ENCODE measurements at places on chromosomes 12 and 14.

GRCh38 chr12:9725213-9725870, 7.6 kb downstream of the CLECL1 start:
- DNase-seq = no peak

DNA sequence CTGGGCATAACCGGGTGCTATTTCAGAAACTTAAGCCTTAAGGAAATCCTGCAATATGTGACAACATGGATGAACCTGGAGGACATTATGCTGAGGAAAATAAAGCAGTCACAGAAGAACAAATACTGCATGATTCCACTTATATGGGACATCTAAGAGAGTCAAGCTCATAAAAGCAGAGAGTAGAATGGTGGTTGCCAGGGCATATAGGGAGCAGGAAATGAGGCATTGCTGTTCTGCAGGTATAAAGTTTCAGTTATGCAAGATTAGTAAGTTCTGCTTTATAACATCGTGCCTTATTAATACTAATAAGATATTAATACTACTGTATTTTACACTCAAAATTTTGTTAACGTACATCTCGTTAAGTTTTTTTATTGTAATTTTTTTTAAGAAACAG, 124.2 kb upstream of the ATF1 start:
- DNase-seq = no peak

GRCh38 chr14:74630881-74631690, 19.0 kb upstream of the LTBP2 start:
- DNase-seq = no peak

GRCh38 chr12:73072214-73072613, 800.0 kb downstream of the TRHDE start:
- no peak for DNase-seq

DNA sequence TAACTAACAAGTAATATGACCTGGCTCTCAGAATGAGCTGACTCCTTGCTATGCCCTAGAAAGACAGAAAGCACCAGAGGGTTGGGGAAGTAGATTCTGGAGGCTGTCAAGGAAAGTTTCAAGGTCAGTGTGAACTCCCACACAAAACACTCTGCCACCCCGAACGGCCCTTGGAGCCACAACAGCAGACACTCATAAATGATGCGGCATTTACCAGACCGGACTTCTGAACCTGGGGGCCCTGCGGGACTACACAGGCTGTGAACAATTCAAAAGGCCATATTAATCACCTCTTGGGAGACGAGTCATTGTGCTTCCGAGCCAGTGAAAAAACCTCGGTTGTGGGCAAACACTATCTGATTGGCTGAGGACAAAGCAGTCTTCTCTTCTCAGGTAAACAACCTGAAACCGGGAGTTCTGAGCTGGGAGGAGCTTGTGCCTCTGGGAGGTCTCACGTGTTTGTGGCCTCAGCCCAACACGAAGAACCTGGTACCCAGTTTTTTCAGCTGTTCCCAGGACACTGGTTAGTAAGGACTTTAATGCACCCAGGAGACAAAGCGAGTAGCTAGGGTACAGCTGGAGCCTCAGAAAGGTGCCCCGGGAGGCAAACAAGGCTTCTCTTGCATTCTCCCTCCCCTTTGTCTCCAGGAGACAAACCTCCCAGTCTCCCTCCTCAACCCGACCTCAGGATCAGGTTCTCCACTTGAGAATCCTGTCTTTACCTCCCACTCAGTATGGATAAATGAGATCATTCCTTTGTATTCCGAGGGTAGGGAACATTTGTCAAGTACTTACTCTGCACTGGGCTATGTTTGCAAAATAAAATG, 35.3 kb downstream of the VWF start:
- DNase-seq = no peak

DNA sequence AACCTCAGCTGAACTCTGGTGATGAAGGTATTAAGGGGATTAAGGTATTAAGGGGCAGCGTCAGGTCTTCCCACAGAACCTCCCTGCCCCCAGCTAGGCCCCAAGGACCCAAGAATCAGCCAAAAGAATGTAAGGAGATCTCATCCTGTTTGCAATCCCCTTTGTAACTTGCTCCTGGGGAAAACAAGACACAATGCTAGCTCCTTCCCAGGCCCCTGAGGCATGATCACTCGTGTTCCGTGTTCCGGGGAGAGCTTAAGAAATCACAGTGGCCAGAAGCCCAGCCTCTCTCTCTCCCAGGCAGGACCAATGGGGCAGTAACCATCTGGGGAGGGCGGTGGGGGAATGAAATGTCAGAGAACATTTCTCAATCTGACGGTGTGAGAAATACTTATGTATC, 33.2 kb downstream of the PIGH start:
- DNase-seq = no peak

DNA sequence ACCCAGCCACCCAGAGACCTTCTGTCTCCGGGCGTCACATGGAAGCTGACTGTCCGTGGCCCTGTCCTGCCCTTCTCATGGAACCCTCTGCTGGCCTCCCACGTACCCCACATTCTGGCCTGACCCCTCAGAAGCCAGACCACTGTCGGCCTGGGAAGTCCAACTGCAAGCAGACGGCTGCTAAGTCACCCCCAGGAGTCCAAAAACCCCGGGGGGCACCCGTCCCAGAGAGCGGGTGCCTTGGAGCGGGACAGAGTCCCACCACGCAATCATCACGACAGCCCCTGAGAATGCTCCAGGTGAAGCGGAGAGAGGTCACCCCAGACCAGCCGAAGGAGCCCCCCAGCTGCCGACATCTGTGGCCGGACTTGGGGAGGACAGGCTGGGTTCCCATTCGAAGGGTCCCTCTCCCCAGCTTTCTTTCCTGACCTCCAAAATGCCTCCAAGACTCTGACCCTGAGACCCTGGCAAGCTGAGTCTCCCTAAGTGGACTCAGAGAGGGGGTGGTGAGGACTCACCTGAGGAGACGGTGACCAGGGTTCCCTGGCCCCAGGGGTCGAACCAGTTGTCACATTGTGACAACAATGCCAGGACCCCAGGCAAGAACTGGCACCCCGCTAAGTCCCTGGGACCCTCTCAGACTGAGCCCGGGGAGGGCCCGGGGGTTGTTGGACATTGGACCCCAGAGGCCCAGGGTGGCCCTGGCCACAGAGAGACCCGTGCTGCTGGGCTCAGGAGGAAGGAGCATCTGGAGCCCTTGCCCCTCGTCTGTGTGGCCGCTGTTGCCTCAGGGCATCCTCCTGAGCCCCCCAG, 337.1 kb downstream of the TMEM121 start:
- DNase-seq = no peak

GRCh38 chr14:104020471-104020870, 65.0 kb upstream of the ASPG start:
- DNase-seq = no peak

DNA sequence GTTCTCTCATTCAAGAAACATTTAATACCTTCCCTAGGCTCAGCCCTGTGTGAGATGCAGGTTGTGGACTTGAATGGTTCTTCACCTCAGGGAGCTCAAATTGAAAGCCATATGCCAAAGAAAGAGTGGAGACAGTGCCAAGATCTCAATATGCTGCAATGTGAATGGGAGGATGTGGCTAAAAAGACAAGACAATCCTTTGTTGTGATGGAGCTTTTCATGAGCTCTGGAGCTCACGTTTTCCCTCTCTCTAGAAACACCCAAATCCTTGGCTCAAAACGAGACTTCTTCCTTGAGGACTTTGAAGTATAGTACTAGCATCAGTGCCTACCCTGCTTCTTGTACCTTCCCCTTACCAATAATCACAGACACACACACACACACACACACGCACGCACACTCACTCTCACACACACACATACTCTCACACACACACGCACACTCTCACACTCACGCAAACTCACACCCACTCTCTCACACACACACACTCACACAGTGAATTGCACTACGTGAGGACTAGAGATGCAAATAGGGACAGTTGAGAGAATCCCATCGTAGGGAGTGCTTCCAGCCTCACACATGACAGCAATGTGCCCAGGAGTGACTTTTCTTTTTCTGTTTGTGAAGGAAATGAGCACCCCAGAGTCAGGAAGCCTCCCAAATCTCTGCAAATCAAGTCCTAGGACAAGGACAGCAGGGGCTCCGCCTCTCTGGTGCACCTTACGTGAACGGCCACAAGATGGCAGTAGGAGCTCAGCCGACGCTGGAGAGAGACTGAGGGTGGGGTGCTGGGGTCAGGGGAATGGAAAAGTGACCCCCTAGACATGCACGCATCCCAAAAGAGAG, 231.4 kb downstream of the PCNX1 start:
- peak; percentile 20 for DNase-seq

DNA sequence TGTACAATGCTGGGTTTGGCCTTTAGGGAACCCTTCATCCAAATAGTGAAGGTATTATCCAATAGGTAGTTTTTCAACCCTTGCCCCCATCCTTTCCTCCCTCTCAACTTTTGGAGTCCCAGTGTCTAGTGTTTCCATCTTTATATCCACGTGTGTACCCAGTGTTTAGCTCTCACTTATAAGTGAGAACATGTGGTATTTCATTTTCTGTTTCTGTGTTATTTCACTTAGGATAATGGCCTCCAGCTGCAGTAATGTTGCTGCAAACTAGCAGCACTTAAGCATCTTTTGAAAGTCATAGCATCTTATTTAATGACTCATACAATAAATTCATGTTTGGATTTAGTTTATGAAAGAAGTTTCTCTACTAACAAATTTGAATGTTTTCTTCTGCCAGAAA, 442.5 kb downstream of the NELL2 start:
- DNase-seq = no peak

GRCh38 chr12:109461049-109461845, 15.9 kb downstream of the KCTD10 start:
- peak; percentile 49 for DNase-seq

DNA sequence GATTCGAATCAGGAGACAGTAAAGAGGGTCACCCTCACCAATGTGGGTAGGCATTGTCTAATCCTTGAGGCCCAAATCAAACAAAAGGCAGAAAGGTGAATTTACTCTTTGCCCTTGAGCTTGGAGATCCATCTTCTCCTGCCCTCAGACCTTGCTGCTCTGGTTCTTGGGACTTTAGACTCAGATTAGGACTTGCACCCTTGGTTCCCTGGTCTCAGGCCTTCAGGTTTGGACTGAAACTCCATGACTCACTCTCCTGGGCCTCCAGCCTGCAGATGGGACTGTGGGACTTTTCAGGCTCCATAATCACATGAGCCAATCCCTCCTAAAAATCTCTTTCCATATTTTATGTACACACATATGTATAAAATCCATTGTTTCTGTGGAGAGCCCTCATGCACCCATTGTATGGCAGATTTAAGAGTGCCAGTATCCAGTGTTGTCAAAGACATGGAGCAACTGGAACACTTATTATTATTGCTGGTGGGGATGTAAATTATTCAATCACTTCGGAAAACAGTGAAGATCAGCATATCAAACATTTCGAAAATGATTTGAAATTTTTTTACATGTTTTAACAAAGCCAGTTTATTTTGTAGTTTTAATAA, 48.7 kb downstream of the EID3 start:
- DNase-seq = no peak

- DNase-seq = no peak
Observed at GRCh38 chr12:124599074-124599999, 31.9 kb upstream of the NCOR2 start.

GRCh38 chr14:21068521-21069387, 1.4 kb upstream of the ARHGEF40 start:
- DNase-seq = peak; percentile 64

- no peak for DNase-seq
Observed at GRCh38 chr12:93745286-93745685, 68.1 kb downstream of the CRADD start.

- DNase-seq = no peak
Observed at GRCh38 chr14:82192387-82192786, 658.7 kb upstream of the SEL1L start.

DNA sequence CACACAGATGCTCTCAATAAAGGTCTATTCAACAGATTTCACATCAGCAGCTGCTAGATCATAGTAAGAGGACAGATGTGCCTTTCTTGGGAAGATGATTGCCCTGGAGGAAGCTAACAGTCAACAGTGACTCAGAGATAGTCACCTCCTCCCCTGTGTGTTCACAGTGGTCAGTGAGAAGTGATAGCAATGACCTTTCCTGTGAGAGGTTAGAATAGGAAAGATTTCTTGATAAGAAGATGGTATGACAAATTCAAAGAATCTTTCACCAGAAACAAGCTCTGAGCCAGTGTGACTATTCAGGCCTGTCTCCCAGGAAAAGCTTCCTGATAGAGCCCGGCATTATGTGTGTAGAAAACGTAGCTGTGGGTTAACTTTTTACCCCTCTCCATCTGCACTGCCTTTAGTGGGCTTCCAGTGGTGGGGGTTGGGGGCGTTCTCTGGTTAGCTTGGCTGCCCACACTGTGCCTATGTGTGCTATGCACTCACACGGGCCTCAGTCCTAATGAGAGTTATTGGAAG, 66.4 kb upstream of the ARHGAP5 start:
- DNase-seq = no peak

DNA sequence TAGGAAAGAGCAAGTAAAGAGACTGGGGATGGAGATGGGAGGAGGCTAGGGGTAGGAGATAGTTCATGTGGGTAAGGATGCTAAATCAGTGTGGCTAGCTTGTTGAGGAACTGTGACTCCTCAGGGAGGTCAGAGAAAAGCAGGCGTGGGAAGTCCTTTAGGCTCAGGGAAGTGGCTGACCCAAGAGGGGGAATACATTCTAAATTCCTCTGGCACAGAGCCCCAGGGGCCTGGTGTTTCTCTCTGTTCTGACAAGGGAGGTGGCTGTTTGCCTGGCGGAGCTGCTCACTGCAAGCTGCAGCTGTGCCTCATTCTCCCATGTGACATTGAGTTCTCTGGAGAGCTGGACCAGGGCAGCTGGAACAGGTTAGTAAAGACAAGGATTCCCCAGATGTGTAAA, 152.2 kb upstream of the SLC38A2 start:
- DNase-seq = no peak

DNA sequence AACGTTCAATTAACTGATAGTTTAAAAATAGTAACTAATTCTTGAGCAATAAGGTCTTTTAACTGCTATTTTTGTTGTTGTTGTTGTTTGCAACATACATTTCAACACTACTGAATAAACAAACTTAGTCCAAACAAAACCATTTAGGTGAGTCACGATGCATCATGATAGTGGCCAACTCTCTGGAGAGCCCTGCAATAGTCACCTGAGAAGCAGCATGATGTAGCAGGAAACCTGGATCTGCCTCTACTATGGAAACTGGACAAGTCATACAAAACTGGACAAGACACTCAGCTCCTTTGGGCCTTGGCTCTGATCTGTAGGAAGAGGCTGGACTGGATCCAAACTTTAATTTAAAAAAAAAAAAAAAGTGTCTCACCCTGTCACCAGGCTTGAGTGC, 117.3 kb downstream of the MED13L start:
- DNase-seq = no peak

DNA sequence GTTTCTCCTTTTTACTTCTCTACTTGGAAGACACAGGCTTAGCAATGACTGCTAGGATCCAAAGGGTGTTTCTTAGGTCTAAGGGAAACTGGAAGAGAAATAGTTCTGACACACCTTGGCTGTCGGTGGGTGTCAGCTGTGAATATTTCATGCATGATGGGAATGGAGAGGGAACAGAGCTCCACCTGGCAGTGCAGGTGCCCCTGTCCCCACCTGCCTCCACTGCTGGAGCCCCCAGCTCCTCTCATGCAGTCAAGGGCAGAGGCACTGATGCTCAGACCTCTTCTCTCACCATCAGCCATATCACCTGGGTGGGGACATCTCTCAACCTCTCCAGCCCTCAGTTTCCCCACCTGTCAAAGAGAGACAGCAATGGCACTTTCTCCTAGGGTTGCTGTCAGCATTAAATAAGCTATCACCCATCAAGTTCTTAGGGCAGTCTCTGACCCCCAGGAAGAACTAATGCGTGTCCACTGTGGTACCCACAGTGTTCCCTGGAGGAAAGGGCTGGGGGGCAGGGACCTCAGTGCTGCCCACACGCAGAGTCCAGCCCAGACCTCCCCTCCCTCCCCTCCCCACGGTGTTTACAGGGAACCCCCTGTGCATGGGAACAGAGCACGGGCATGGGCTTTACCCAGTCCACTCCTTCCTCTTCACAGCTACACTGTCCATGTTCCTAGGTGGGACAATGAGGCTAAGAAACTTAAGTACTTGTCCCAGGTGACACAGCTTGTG, 69.1 kb downstream of the C14orf132 start:
- DNase-seq = no peak
